ENCODE measurements at places on chromosomes 6 and 20.

DNA sequence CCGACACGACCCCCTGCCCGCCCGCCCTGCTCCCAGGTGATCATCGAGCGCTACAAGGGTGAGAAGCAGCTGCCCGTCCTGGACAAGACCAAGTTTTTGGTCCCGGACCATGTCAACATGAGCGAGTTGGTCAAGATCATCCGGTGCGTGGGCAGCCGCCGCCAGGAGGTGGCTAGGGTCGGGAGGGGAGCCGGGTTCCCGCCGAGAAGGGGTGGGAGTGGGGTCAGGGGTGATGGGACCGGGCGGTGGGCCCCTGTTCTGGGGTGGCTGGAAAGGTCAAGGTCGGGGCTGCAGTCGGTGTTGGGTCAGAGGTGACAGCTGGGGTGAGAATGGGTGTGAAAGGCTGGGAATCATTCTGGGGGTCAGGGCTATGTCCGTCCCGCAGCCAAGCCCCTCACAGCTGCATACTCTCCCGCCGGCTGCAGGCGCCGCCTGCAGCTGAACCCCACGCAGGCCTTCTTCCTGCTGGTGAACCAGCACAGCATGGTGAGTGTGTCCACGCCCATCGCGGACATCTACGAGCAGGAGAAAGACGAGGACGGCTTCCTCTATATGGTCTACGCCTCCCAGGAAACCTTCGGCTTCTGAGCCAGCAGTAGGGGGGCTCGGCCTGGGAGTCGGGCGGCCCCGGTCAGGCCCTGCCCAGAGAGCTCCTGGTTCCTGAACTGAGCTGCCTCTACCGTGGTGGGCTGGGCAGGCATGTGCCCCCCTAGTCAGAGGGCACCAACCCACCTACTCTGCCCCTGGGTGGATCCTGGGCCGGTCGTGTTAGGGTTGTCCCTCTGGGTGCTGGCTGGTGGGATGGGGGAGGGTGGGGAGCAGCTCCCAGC, 1.0 kb downstream of the MAP1LC3A start:
- no peak for DNase-seq

DNA sequence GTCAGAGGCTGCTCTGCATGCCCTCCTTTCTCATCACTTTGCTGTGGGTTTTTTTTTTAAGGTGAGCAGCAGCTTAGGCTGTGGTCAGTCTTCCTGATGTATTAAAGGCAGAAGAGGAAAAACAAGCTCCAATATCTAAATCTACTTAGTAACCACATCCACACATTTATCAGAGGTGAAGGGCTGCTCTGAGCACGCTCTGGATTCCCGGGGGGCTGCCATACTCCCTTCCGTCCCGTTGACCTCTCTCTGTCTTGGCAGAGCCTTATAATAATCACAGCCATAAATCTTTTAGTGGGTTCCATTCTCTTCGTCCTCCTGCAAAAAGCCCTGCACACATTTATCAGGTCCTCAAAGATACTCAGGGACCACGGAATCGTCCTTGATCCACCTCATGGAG, 2.7 kb upstream of the LEMD2 start:
- DNase-seq: no peak

- DNase-seq: no peak
Measured at GRCh38 chr20:32434434-32434833, 76.3 kb downstream of the ASXL1 start.

- DNase-seq: no peak
Measured at GRCh38 chr6:21000331-21000801, 466.1 kb downstream of the CDKAL1 start.

GRCh38 chr20:63648190-63648589, 5.0 kb downstream of the STMN3 start:
- no peak for DNase-seq

GRCh38 chr6:163381118-163381756, 33.3 kb upstream of the QKI start:
- no peak for DNase-seq

DNA sequence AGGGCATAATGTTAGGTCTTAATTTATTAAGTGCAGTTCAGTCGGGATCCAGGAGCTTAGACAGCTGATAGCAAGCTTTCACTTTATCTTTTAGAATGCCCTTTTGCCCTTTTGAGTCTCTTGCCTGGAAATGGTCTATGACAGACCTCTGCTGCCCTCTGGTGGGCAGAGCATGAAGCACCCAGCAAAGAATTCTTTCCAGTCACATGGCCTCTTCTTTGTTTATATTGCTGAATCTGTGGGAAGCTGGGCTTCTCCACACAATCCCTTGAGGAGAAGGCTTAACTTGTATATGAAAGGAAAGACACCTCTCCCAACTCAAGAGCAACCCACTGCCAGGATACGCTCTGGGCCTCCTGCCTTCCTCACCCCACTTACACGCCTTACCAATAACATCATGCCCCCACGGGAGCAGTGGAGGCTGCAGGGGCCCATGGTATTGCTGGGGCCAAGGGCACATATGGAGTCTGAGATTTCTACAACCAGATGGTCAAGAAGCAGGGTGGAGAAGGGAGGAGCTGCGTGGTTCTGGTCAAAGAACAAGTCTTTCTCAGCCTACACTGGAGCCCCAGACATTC, 20.4 kb downstream of the WFDC3 start:
- DNase-seq: peak; percentile 83

GRCh38 chr6:90263633-90264032, 33.0 kb downstream of the BACH2 start:
- no peak for DNase-seq

GRCh38 chr20:59829786-59830664, 103.4 kb downstream of the SYCP2 start:
- no peak for DNase-seq

GRCh38 chr6:108575905-108576494, 15.3 kb downstream of the FOXO3 start:
- DNase-seq: peak; percentile 78

GRCh38 chr20:23656372-23656771, 18.6 kb upstream of the CST3 start:
- DNase-seq: no peak

DNA sequence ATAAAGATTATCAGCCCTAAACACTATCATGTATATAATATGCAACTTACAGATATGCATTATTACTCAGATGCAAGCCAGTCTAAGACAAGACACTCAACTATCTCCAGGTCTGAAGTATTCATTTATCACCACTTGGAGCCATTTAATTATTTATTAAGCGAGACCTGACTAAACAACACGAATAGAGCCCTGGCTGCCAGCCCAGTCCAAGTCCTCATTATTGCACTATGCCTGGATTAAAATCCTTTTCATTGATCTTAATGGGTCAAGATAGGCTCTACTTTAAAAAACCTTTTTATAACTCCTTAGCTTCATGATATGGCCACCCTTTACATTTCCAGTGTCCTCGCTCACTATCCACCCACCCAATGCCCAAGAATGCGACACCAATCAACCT, 183.1 kb upstream of the MARCKS start:
- DNase-seq: no peak

DNA sequence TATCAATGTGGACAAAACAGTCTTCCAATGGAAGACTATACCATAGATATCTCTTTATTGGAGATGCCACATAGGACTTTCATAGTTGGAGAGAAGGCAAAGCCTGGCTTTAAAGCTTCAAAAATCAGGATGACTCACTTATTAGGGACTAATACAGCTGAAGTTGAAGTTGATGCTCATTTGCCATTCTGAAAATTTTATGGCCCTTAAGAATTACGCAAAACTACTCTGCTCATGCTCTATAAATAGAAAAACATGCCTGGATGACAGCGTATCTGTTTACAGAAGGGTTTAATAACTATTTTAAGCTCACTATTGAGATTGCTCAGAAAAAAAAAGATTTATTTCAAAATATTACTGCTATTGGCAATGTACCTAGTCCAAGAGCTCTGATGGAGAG, 155.5 kb upstream of the DST start:
- no peak for DNase-seq

GRCh38 chr20:63934271-63935068, 21.7 kb downstream of the UCKL1 start:
- no peak for DNase-seq

DNA sequence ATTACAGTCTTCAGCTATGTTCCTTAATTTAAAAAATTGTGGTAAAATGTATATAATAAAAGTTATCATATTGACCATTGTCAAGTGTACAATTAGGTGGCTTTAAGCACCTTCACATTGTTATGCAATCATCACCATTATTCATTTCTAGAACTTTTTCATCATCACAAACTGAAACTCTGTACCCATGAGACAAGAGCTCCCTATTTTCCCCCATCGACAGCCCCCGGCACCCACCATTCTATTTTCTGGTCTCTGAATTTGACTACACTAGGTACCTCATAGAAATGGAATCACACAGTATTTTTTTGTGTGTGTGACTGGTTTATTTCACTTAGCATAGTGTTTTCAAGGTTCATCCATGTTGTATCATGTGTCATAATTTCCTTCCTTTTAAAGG, 39.7 kb upstream of the FYN start:
- no peak for DNase-seq

DNA sequence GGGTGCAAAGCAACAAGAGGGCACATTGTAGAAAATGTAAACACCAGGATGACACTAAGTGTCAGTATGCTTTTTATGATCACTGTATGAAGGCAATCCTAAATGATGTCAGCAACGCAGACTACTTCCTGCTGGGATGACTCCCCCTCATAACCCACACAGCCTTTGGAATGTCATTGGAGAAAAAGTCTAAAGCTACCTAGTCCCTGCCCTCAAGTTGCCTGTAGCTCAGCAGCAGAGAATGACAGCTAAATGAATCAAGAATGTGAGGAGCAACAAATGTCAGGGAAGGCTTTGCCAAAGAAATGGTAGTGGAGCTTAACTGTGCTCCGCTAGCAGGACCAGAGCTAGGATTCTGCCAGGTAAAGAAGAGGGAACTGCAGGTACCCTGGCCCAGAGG, 555.6 kb downstream of the CD83 start:
- DNase-seq: no peak

- no peak for DNase-seq
Measured at GRCh38 chr6:1630771-1631217, 21.1 kb downstream of the FOXC1 start.

DNA sequence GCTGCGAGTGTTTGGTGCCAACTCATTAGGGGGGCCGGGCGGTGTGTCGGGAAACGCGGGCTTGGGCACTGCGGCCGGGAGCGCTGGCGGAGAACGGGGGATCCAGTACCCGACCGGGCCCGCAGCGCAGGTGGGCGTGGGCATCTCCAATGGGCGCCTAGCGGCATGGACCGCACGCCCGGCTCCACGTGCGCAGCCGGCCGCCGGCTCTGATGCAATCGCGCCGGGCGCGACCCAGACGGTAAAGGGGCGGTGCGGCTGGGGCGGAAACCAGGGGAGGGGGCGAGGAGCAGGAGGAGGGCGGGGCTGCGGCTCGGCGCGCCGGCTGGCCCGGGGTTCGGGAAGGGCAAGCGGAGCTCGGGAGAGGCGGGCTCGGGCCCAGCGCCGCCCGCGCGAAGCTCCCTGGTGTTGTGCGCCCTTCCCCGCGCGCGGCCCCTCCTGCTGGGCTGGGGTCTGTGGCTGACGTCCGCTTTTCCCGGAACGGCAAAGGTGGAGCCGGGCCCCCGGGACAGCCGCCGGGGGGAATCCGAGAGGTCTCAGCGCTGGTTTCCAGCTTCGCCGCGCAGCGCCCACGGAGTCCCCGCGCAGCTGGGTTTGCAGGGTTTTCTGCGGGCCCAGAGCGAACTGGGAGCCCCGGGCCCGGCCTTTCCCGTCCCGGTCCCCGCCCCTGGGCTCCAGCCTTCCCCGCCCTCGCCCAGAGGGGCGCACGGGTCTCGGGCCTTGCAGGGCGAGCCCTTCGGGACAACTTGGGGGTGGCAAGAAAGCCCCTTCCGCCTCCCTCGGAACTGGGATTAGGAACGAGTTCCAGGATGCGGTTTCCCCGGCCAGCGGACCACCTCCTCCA, 867 bp downstream of the MTHFD1L start:
- DNase-seq: peak; percentile 25

DNA sequence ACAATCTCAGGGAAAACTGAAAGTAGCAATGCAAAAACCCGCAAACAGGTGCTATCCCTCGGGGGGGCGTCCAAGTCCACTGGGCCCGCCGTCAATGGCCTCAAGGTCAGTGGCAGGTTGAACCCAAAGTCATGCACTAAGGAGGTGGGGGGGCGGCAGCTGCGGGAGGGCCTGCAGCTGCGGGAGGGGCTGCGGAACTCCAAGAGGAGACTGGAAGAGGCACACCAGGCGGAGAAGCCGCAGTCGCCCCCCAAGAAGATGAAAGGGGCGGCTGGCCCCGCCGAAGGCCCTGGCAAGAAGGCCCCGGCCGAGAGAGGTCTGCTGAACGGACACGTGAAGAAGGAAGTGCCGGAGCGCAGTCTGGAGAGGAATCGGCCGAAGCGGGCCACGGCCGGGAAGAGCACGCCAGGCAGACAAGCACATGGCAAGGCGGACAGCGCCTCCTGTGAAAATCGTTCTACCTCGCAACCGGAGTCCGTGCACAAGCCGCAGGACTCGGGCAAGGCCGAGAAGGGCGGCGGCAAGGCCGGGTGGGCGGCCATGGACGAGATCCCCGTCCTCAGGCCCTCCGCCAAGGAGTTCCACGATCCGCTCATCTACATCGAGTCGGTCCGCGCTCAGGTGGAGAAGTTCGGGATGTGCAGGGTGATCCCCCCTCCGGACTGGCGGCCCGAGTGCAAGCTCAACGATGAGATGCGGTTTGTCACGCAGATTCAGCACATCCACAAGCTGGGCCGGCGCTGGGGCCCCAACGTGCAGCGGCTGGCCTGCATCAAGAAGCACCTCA, 166.3 kb downstream of the DTNBP1 start:
- no peak for DNase-seq

GRCh38 chr20:49775229-49775693, 37.4 kb upstream of the SLC9A8 start:
- DNase-seq: no peak

GRCh38 chr6:69601132-69601531, 195.7 kb downstream of the LMBRD1 start:
- no peak for DNase-seq

DNA sequence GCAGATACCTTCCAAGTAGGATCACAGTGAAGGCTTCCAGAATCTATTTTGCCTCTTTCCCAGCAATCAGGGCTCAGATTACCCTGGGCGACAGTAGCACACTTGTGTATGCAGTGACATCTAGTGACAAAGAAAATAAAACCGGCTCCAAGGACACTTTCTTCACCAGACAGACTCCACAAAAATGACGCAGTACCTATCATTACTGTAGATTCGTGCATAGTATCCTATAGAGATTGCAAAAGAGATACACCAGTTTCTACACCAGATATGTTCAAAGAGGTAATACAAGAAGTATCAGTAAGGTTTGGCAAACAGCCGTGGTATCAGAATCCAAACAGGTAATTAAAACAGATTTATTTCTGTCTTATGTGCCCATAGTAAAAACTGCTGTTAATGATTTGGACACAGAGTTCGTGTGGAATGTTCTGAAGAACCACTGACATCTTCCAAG, 600.4 kb upstream of the JAG1 start:
- DNase-seq: no peak

Measured in hematopoietic multipotent progenitor cell treated with erythropoietin and hydrocortisone succinate and interleukin-3 and kit ligand, for 15 days (in vitro differentiated cells).